ENCODE measurements at places on chromosomes 6 and 20.
A peak's percentile ranks its signal among the peaks of the same experiment; 100 is the strongest.

DNA sequence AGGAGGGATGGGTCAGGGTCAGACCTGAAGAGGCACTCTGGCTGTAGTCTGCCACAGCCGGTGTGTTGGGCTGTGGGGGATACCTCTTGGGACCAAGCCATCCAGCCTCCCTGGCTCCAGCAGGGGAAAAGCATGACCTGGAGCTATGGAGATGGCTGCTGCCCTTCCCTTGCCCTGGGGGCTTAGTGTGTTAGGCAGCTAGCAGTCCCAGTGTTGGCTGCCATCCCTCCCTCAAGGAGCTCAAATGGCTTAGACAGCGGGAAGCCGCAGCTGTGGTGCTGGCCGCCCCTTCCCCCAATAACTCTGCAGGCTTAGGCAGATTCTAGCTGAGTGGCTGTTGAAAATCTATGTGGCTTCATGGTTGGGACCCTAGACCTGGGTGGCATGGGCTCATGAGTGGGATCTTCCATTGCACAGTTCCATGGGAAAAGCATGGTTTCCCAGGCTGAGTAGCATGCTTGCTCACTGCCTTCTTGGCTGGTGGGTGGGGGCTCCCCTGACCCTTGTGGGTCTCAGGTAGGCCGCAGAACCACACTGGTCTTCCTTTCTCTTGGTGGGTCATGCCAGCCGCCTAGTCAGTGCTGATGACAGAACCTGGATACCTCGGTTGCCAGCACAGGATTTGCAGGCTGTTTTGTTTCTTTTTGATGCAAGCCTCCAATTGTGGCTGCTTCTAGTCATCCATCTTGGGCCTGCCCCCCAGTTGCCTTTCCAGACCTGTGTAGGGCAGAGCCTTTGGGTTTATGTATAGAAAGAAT is 69.0 kb upstream of the AHI1 start:
- no peak for DNase-seq

- DNase-seq, result no peak
These were observed 53.0 kb upstream of the DST start for GRCh38 chr6:56695702-56696101.

DNA sequence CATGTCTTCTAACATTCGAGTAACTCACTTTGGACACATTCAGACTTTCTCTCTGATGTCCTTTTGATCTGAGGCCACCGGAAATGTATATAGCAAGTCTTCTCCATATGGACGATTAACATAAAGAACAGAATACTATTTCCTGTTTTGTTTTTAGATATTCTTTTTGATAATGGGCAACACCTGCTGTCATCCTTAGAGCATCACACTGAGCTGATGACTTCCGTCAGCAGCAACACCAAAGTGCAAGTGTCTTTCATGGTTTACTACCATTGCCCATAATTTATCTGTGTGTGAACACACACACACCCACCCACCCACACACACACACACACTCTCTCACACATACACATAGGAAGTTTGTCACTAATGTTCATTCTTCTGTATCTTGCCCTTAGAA is 112.7 kb upstream of the SIM1 start:
- no peak for DNase-seq

GRCh38 chr6:137625808-137626207 is 131.6 kb upstream of the OLIG3 start:
- DNase-seq, result no peak

DNA sequence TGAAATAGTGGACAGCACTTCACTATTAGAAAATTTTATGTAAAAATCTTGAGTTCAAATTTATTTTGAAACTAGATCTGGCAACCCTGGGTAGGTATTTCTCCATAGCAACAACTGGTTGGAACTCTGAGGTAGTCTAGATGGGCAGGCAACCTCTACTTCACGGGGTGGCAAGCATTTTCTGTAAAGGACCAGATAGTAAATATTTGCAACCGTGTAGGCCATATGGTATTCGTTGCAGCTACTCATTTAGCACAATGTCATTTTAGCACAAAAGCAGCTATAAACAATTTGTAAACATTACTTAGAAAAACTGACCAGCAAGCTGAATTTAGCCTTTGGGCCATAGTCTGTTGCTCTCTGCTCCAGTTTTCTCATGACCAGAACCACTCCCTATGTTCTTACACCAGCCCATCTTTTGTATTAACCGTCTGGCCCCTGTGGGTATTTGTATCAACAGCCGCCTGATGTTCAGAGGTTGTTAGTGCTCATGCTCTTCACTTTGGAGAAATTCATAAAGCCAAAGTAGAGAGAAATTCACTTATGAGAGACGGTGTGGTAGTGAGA is 29.2 kb downstream of the LGSN start:
- no peak for DNase-seq

DNA sequence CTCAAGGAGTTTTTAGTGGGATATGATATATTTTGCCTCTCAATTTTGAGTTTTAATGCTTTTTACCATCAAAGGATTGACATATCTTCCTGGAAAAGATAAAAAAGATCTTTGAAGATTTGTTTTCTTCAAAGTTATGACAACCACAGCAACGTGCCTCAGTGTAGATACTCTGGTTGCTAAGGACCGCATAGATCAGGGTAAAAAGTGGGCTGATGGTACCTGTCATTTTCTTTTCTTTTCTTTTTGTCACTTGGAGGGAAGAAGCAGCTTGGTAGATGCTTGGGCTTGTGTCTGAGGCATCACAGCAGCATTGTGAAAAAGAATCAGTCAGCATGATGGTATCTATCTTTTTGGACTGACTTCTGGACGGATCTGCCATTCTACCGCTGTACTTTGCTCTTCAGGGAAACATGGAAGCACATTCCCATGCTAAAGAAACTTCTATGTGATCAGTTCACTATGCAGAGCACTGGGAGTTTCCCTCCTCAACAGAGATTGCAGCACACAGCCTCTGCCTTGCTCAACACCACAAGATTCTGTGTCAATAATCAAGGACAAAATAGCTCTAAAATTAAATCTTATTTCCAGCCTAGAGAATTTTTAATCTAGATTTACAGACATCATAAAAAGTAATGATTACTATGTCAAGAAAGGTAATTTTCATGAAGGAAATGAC is 54.8 kb upstream of the SGK1 start:
- peak; percentile 92 for DNase-seq

- no peak for DNase-seq
These were observed 53.1 kb upstream of the SMOC2 start for GRCh38 chr6:168387911-168388310.

- no peak for DNase-seq
These were observed 48.3 kb upstream of the KIF25 start for GRCh38 chr6:167949121-167949684.

GRCh38 chr6:155528335-155528734 is 72.7 kb upstream of the NOX3 start:
- DNase-seq, result no peak

- no peak for DNase-seq
These were observed 13.5 kb upstream of the DACT2 start for GRCh38 chr6:168333039-168333438.

DNA sequence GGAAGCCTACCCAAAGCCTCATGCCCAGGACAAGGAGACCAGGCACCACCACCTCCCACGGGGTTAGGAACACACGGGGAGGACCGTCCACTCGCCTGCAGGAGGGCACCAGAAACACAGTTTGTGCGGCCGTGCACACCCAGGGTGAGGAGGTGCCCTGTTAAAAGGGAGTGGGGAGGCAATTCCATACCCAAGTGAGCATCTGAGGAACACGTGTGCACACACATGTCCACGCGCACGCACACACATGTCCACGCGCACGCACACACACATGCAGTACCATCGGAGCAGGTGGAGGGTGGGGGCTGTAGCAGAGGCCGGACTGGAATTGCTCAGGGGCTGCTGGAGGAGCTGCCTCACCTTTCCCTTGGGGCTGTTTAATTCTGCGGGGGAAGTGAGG is 259.4 kb downstream of the TAF4 start:
- no peak for DNase-seq

- DNase-seq, result peak; percentile 30
These were observed 58.2 kb upstream of the IL20RA start for GRCh38 chr6:137102851-137103492.

DNA sequence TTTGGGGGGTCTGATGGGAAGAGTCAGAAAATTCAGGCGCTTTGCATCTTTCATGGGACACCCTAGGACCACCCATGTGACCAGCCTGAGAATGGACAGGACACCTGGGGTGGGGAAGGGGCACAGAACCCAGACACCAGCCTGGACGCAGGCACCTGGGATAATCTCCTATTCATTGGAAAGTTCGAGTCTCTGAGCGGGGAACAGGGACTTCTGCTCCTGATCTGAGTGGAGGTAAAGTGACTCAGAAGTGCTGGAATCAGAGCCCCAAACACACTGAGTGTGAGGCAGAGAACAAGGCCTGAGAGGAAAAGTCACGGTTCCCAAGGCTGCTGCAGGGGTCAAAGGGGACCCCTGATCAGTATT is 1.4 kb downstream of the HLA-B start:
- DNase-seq, result no peak

DNA sequence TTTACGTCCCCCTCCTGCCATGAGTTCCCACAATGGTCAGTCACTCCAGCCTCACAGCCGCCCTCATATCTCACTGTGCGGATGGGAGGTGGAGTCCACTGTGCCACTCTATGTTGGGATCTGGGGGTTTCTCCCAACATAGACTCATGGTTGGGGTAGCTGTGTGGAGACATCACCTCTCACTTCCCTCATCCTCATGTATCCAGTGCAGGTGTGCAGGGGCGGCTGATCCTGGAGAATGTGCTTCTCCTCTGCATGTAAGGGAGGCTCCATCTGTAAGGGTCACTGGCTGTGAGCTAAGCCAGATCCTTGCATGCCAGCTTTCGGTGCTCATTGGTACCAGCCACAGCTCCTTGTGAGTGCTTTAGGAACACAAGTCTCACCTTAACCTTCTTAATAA is 400.8 kb downstream of the CDH26 start:
- DNase-seq, result no peak

- no peak for DNase-seq
These were observed 198.5 kb downstream of the PREX1 start for GRCh38 chr20:48629069-48629959.

DNA sequence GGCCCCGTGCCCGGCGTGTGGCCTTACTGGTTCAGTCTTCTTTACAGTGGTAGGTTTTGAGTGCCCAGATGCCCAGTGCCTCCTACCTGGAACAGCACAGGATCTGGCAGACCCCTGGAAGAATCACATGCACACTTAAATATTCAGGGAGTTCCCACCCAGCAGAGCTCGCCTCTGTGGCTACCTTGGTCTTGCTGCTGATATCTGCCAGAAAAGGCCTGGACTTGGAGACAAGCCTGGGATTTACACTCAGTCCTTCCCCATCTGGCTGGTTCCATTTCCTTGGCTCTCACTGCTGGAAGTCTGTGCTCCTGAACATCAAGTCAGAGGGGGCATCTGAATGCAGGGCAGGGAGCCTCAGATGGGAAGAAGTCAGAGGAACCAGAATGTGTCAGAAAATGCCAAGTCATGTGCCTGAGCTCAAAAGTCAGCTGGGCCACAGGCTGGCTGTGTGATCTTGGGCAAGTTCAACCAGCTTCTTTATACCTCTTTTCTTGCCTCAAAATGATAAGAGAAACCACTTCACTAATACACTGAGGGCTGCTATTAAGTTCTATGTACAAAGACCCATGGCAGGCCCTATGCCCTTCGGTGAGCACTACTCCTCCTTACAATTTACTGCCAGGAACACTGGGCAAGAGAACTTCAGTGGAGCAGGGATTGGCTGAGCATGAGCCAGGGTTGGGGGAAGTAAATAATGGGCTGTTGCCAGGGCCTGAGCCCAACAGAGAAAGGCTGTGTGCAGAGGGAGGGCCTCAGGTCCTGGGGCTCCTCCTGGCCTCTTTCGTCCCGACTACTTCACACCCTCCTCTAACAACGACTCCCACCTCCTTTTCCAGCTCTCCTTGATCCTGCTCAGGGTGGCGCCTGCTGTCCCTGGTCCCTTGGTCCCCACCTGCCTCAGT is 158.1 kb upstream of the PROKR2 start:
- DNase-seq, result no peak

DNA sequence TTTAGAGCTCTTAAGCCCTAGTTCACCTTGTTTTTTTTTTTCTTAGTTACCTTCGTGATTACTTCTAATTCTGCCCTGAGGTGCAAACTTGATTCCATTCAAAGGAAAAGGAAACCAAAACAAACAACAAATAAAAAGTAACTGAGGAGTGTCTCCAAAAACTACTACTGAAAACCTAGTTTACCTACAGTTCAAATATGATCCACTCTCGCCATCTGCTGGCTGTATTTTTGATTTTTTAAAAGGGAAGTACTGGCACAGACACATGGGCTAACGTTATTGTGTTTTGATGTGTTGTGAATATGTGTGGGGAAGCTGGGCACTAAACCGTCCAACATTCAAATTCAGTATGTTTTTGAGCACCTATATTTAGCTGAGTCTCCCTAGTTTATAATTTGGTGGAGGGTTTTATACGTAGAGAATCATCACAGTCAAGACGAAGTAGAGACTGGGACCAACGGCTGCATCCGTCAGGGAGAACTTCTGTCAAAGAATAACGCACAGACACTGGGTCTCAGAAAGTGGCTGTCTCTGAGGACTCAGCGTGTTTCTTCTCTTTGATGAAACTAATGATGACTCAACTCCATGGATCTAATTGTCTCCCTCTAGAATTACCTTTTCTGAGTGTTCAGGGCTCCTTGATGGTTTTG is 373.5 kb upstream of the BTBD3 start:
- peak; percentile 80 for DNase-seq

- DNase-seq, result no peak
These were observed 22.3 kb downstream of the ELOVL5 start for GRCh38 chr6:53326372-53327016.

DNA sequence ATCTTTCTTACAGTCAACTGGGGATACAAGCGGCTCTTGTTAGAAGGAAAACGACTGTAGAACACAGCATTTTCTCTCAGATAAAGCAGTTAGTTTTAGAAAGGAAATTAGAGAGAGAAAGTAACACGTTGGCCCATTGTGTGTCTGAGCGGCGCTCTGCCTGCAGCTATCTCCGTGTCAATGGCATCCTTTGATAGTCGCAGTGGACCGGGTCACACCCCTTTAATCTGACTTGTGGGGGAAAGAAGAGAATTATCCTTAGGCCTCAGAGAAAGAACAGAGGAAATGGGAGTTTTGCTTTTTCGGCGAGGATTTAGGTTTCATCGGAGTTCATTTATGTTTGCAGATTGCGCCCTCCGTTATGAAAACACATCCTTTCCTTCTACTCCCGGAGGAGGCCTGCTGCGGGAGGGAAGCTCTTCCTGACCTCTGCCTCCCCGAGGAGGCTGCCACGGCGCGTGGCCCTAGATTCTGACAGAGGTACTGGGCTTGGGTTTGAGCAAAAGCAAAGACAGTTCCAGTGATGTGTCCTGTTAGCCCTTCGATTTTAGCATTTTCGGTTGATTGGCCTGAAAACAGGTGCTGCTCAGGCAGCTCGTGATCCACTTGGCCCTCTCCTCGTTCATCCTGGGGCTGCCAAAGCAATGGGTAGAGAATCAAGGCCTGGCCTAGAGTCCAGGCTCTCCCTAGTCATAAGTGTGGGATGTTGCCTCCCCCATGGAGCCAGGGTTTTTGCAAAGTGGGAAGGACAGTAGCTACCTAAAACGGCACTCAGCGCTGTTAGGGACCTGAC is 74.9 kb downstream of the ZDHHC14 start:
- DNase-seq, result no peak

- DNase-seq, result no peak
These were observed 30.6 kb downstream of the HIVEP2 start for GRCh38 chr6:142914369-142914768.

- no peak for DNase-seq
These were observed 29.8 kb downstream of the USP45 start for GRCh38 chr6:99485395-99485773.

Data from suppressor macrophage (primary cell).